Activated CD4-positive, alpha-beta T cell treated with anti-CD3 and anti-CD28 coated beads, Interleukin-2, amount 50 U/mL, for 16 hours (primary cell): ENCODE measurements at places on chromosomes 1 and 21.

GRCh38 chr1:60903591-60903990 lies 178.8 kb upstream of the NFIA start:
- no peak for DNase-seq

DNA sequence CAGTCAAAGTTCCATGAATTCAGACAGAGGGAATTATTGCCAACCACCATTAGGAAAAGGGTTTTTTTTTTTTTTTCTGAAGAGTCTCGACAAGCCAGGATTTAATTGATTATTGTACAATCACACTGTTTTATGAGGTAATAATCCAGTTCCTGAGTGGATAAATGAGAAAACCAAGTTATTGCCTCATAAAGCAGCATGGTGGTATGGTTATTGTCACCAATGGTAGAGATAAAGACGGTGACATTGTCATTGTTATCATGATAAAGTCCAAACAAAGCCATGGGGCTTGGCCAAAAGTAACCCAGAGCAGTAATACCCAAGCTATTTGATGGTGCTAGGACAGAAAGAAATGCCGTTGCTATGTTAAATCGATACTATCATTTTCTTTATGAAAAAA lies 232.8 kb downstream of the USH2A start:
- no peak for DNase-seq

GRCh38 chr1:235304549-235305451 lies 23.2 kb downstream of the ARID4B start:
- no peak for DNase-seq

DNA sequence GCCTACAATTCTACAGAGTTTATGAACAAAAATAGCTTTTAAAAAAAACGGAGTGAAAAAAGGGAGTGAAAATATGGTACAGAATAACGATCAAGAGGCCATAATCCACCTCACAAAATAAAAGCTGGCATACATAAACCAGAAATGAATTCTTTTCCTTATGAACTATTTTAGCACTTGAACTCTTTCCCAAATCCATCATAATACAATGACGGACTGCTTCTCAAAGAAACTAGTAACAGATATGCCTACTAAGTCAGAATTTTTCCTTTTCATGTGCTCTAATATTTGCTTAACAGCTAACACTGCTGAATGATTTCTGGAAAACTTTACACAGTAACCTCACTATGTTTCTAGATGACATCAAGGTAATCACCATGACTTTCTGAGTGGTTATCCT lies 144.0 kb downstream of the EIF4G3 start:
- DNase-seq, result no peak

DNA sequence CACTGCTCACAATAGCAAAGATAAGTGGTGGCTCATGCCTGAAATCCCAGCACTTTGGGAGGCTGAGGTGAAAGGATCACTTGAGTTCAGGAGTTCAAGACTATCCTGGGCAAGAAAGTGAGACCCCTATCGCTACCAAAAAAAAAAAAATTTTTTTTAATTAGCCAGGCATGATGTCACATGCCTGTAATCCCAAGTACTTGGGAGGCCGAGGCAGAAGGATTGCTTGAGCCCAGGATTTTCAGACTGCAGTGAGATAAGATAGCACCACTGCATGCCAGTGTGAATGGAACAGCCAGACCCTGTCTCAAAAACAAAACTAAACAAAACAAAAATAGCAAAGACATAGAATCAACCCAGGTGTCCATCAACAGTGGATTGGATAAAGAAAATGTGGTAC lies 50.6 kb downstream of the HSF2BP start:
- no peak for DNase-seq

DNA sequence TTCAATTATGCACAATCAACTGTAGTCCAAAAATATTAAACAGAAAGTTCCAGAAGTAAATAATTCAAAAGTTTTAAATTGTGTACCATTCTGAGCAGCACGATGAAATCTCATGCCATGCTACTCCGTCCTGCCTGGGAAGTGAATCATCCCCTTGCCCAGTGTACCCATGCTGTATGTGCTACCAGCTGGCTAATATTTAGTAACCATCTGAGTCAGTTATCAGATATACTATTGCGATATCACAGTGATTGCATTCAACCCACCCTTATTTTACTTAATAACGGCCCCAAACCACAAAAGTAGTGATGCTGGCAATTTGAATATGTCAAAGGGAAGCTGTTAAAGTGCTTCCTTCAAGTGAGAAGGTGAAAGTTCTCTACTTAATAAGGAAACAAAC lies 56.2 kb downstream of the EVI5 start:
- DNase-seq, result no peak

DNA sequence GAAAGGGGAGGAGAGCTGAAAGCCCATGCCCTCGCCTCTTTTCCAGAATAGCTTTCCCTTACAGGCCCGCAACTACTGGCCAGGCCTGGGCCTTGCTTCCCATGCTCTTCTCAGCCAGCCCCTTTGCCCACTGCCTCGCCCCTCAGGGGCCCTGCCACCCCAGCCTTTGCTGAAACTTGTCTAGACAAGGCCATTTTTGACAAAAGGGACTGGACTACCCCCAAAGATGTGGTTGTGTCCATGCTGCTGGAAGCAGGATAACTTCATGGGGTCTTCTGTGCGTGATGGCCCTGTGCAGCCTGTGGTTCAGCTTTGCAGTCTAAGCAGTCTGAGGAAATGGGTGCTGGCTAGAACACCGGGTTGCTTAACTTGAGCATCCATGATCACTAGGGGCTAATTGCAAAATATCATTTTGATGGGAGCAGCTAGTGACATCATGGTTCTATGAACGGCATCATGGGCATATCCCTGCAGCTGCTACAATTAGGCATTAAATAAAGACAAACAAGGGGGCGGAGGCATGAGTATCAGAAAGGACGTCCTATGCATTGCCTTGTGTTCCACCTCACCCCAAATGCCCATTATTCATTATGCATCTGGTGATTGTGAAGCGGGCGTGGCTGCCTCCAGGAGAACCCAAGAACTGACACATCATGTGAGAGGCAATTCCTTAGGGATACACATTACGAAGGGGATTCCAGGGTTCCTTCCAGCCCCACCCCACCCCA lies 36.8 kb downstream of the NTPCR start:
- DNase-seq, result no peak

DNA sequence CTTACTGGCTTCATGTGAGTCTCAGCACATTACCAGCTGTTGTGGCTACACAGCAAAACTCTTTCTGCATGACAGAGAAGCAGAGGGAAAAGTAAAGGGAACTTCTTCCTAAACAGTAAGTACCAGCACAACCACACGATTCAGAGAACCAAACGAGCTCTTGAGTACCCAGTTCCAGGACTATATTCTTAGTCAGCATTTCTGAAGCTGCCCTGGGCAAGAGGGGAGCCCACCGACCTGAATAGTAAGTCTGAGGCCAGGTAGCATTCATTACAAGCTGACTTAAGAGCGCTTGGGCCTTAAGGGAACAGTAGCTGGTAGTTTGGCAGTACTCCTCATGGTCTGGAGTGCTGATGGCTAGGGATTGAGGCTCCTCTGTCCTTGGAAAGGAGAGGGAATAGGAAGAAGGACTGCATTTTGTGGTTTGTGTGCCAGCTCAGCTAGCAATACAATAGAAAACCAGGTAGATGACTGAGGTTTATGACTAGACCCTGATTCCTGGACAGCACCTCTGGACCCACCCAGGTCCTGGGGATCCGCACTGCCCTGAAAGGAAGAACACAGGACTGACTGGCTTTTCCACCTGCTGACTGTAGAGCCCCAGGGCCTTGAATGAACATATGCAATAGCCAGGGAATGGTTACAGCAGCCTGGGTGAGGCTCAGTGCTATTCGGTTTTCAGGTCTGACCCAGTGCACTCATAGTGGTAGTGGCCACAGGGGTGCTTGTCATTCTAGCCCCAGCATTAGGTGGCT lies 396.8 kb upstream of the PRMT6 start:
- DNase-seq, result no peak

GRCh38 chr1:78619446-78619802 lies 824 bp upstream of the IFI44L start:
- no peak for DNase-seq

DNA sequence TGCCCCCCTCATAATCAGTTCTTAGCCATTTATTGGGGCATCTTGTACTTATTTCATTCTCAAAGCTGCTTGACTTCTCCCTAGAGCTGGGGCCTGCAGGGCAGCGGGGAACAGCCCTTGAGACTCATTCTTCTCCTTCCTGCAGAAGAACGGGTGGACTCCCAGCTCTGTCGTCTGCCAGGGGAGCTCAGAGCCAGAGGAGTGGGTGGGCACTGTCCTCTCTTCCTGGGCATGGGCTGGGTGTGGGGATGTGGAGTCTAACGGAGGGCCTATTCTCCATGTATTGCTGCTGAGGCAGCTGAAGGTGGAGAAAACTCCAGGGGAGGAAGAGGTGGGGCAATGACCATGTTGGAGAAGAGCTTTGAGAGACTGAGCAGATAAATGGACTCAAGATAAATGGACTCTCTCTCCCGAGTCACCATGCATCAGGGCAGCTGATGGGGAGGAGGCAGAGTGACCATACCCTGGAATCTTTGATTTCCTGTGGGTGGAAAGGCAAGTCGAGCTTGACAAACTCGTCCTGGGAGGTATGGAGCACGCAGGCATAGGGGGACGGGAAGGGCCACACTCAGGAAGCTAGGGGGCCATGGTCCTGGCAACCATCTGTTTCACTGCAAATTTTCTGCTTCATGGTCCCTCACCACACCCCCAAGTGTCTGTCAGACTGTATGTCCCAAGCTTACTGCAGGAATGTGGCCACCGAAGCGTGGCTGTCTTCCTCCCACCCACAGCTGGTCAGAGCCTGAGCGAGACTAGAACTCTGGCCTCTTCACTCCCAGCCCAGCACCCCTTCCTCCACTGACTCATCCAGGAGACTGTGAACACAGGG lies 56.9 kb upstream of the ATP2B4 start:
- DNase-seq, result no peak

- DNase-seq, result no peak
Observed at GRCh38 chr1:234655328-234656069, 45.5 kb upstream of the IRF2BP2 start.

GRCh38 chr1:225544263-225544662 lies 108.7 kb downstream of the ENAH start:
- DNase-seq, result no peak

GRCh38 chr1:41362357-41362721 lies 1.1 kb downstream of the FOXO6 start:
- DNase-seq, result no peak

GRCh38 chr1:35600593-35600992 lies 27.5 kb downstream of the TFAP2E start:
- no peak for DNase-seq

DNA sequence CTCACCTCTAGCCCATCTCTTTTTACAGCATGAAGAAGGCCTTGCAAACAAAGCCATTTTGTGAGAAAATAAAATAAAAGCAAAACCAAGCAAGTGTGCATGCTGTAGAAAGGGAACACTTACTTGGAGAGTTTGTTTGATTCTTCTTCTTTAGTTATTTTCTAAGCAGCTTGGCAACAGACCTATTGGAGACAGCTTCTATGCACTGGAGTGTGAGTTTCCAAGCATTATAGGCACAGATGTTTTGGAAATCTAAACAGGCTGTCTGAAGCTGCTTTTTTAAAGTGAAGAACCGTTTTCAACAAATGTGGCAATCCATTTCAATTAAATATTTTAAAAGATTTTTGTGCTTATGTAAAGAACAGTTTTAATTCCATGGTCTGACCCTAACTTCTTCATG lies 76.6 kb downstream of the NGF start:
- no peak for DNase-seq

- DNase-seq, result no peak
Observed at GRCh38 chr1:204731985-204732575, 46.5 kb upstream of the LRRN2 start.

- no peak for DNase-seq
Observed at GRCh38 chr21:42437786-42438185, 34.1 kb downstream of the UBASH3A start.

DNA sequence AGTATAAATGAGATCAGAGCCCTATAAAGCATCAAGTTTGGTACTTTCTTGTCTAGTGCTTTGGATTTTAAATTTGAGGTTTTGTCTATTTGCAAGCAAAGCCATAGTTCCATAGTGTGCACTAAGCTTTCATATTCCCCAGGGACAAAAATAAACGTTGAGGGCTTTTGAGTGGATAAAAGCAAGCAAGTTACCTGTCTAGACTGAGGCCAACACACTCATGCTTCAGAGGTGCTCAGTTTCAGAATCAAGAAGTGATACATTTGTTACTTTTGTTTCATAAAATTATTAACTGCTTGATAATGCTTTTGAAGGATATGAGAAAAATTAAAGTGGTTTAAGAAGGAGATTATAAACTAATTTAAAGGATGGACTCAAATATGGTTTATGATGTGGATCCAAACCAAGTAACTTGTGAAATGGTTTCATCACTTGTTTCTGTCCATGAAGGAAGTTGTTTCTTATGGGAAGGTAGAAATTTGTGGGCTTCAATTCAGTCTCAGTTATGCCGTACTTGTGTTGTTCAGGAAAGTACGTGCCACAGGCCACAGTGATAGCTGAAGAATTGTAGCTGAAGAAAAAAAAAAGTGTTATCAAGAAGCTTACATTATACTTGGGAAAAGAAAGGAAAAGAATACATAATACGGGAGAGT lies 71.2 kb downstream of the CHRM3 start:
- DNase-seq, result no peak

DNA sequence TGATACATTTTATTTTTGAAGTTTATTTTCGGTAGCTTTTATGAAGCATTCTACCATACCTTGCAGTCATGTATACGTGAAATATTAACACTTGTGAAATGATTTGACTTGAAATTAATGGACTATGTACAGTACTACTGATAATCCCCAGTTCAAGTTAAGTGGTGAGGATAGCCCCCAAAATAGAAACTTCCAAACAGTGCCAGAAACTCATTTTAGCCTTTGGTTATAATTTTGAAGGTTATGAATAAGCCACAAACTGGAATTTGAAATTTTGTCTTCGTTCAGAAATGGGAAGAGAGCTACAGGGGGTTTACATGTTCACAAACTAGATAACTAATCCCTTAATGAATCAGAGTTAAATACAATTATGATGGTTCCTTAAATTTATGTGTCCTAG lies 1.5 kb upstream of the HNRNPU start:
- no peak for DNase-seq

- no peak for DNase-seq
Observed at GRCh38 chr1:51964309-51964696, 26.2 kb downstream of the RAB3B start.

- no peak for DNase-seq
Observed at GRCh38 chr1:179881642-179882252, 338 bp upstream of the TOR1AIP1 start.

GRCh38 chr21:36104317-36105300 lies 30.3 kb upstream of the CBR3 start:
- DNase-seq, result peak; percentile 43

DNA sequence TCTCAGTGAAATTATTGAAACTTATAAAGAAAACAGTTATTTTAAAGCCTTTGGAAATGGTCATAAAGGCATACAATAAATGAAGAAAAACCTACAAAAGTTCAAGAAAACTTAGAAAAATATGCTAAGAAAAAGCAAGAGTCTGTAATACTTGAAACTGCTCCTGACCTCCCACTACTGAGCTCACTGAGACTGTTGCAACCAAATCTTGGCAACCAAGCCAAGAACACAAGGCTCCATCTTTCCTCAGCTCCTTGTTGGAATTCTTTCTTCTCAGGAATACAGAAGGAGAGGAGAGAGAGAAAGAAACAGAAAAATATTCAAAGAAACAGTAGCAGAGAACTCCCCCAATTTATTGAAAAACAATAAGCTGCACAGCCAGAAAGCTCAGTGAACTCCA lies 160.5 kb downstream of the RASAL2 start:
- no peak for DNase-seq
